ENCODE measurements at places on chromosomes 11 and 22.

DNA sequence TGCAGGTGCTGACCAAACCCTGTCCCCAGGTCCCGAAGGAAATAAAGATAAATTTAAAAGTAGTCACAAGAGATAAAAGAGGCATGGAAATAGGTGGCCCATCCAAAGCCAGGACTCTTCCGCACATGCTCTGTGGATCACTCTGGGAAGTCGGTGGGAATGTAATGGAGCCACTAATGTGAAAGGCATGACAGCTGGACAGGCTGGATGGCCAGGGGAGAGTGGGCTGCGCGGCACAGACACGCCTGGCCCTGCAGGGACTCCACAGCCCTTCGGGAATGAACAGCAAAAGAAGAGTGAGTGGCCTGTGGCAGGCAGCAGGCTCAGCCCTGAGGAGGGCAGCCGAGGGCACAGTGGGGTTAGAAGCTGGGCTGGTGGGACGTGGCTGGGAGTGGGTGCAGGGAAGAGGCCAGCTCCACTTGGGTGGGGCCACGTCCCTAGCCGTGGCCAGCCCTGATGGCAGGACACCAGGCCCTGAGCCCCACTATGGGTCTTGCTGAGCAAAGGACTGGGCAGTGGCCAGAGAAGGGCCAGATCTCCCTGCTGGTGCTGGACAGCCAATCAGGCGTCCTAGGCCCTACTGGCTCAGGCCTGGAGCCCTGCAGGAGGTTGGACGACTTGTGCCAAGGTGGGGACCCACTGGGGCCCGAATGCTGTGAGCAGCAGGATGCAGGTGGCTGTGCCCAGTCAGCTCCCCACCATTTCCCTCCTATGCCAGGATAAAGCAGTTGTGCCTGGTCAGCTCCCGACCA, 31.3 kb upstream of the GNB1L start:
- DNase-seq: no peak

DNA sequence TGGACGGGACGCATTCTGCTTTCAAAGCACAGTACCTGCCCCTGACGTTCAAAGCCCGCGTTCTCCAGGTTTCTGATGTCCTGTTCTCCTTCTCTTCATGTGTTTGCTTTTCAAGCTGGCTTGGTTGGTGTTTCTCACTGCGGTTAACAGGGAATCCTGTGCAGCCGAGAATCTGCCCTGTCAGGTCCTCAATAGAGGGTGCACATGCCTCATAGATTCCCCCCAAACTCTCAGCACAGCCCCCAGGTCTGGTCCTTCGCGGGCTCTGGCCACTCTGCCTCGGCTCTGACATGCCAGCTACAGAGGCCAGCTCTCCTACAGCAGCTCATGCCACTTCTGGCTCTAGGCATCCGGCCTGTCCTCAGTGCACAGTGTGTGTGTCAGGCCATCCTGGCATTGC, 1343.8 kb downstream of the TBC1D22A start:
- no peak for DNase-seq

DNA sequence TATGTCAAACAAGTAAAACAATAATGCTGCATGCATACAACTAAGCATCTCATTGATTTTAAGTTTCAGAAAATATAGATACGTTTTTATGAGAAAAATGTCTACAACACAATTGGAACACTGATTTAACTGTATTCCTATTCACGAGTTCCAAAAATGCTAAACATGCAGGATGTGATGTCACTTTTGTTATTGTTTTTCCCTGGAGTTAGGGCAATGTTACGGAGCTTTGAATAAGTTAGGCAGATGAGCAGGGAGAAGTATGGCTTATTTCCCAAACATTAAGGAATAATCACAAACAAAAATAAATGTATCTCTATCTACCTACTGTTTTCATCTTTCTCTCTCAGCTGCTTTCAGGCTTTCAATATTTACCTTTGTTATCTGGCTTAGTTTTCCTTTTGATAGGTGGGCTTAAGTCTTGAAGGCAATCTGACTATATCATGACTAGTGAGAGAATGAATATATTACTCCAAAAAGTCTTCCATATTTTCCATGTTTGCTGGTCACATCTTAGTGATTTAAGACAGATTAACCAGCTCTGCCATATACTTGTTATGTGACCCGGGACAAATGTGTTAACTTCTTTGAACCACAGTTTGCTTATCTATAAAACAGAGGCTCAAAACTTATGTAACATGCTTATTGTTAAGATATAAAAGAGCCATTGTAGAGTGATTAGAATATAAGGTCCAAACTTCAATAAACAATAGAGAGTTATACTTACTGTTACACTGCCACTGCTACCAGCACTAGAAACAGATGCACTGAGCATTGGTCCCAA, 854.4 kb upstream of the CCDC90B start:
- DNase-seq: no peak

GRCh38 chr11:36251823-36252222, 37.4 kb downstream of the COMMD9 start:
- no peak for DNase-seq

- peak; percentile 93 for DNase-seq
Observed at GRCh38 chr11:122721964-122722266, 66.4 kb downstream of the UBASH3B start.

GRCh38 chr11:76291576-76292526, 85.5 kb upstream of the WNT11 start:
- DNase-seq: no peak

DNA sequence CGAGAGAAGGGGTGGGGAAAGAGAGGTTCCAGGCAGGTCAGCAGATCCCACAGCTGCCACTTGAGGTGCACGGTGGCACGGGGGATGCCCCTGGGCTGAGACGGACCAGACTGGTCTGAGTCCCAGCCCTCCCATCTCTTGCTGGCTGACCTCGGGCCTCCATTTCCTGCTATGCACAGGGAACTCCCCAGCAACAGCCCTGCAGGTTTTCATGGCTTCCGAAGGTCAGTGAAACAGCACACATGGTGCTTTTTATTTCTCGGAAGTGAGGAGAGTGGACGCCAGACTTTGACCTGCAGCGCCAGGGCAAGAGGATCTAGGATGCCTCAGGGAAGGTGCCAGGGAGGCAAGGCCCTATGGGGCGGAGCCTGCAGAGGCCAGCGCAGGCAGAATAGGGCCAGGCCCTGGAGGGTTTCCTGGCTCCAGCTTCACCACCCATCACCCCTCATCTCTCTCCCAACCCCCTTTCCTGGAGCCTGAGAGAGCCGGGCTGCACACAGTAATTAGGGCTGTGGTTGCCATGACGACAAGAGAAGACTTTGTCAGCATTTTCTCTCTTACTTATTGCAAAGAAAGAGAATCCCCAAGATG, 29.5 kb downstream of the SLC22A12 start:
- no peak for DNase-seq

- no peak for DNase-seq
Observed at GRCh38 chr11:45765107-45765668, 39.8 kb upstream of the SLC35C1 start.

- no peak for DNase-seq
Observed at GRCh38 chr22:47629273-47629711, 866.8 kb downstream of the TBC1D22A start.

DNA sequence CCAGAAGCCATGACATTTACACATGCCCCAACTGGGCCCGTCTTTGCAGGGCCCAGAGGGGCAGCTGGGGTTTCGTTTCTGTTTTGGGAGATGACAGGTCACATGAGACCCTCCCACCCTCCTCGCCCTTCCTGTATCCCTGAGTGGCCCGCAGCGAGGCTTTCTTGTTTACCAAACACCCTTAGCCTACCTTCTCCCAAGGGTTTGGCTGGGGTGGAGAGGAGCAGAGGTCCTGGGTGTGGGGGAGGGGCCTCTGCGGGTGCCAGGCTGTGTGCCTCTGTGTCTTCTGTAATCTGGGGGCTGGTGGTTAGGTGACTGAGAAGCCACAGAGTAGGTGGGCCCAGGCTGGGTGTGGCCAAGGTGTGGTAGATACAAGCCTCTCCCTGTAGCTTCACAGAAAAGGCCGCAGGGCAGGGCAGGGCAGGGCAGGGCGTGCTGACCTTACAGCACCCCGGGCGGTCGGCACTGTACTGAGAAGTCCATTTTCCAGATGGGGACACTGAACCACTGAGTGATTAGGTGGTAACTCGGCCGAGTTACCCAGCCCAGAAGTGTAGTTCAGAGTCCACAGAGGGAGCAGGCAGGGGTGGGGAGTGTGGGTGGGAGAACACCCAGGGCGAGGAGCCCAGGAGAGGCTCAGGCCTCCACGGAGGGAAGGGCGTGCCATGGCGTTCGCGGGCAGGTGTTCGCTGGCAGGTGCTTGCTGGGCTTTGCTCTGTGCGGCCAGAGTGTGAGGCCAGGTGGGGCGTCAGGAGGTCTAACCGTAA, 8.7 kb downstream of the PRR5 start:
- no peak for DNase-seq

GRCh38 chr11:81203876-81204275, 1529.8 kb downstream of the FAM181B start:
- peak; percentile 21 for DNase-seq

DNA sequence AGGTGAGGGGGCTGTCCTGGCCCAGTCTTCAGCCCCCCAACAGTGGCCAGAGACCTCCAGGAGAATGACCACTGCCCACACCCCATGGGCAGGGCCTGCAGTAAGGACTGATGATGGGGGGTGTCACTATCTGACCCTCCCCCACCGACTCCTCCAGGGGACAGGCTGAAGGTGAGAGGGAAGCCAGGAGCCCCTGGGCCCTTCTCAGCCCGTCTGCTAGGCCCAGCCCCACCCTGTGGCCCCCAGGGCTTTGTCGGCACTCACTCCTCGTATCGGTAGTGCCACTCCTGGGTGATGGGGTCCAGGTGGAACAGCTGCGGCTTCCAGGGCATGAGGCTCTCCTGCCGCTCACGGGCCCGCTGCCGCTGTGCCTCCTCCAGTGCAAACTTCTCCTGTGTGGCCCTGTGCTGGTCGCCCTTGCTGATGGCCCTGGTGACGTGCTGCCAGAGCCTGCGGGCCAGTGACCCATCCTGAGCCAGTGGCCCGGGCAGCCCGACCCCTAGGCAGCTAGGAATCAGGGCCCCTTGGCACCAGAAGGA, 35.4 kb upstream of the CARS1 start:
- no peak for DNase-seq

- DNase-seq: no peak
Observed at GRCh38 chr11:82765466-82766034, 31.9 kb upstream of the FAM181B start.

DNA sequence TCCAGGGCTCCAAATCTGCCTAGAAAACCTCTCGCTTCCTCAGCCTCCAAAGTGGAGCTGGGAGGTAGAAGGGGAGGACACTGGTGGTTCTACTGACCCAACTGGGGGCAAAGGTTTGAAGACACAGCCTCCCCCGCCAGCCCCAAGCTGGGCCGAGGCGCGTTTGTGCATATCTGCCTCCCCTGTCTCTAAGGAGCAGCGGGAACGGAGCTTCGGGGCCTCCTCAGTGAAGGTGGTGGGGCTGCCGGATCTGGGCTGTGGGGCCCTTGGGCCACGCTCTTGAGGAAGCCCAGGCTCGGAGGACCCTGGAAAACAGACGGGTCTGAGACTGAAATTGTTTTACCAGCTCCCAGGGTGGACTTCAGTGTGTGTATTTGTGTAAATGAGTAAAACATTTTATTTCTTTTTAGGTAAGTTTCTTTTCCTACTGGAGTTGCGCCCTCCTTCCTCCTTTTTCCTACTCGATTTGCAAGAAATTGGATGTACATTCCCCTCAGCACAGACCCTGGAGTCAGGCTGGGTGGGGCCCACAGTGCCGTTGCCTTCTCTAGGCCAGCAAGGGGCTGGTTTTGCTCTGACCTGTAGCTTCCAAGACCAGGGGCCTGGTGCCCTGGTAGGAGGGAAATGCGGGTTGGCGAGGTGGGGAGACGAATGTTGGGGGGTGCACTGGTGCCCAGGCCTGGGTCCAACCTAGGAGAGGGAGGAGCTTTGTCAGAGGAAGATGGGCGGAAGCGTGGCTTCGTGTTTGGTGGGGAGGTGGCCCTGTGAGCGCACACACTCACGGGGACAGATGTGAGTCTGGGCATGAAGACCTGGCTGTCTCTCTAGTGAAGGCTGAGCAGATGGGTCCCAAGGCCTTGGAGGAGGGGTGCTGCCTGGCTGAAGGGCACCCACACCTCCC, 50.6 kb downstream of the ST14 start:
- no peak for DNase-seq

DNA sequence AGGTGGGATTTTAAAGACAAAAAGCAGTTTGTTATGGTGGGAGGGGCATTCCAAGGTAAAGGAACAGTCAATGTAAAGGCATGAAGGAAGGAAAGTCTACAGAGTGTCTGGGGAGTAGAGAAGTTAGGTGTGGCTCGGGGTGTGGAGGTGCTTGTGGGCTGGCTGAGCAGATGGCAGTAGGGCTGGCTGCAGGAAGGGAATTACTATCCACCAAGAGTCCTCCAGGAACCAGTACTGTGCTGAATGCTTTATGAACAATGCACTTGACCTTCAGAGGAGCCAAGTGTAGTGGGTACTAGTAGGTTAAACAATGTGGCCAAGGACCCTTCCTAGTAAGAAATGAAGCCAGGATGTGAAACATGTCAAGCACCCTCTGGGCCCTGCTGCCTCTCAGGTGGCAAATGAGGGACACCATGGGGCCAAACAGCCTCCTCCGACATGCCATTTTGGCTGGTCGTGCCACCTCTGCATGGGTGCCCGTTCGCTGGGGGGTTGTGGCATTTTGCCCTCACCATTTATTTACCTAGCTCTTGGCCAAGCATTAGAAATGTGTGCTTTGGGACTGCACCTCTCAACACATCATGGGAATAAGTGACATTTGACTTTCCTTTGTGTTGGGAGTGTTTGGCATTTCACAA, 123.6 kb upstream of the TENM4 start:
- no peak for DNase-seq

GRCh38 chr11:44519989-44520737, 45.3 kb upstream of the CD82 start:
- no peak for DNase-seq

DNA sequence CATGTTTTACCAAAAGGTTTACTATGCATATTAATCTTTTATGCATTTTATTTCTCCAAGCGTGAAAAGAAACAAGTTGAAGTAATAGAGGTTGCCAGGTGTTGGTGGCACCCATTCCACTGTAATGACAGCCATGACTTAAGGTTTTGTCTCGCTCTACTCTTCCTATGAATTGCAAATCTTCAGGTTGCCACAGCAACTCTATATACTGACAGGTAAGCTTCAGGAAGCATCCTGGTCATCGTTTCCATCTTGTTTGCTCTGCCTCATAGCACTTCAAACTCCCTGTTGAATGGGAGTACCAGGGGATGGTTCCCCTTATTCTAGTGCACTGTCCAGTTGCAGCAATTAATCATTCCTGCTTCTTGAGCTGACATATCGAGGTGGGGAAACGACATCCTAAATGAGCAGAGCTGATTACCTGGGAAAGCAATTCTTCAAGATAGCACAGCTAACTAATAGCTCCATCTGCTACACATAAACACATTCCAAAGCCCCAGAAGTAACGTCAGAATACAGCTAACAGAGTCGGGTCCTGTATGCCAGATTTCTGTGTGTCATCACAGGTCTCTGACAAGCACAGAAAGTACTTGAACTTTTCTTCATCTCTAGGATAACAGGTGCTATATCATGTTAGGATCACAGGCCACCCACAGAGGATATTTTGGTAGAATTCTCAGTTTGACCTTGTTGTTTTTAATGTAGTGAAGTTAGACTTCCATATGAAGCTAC, 80.3 kb downstream of the CADM1 start:
- DNase-seq: no peak

- no peak for DNase-seq
Observed at GRCh38 chr11:115036406-115037180, 358.3 kb downstream of the NXPE2 start.

Data from fibroblast of mammary gland (primary cell).